ENCODE measurements at places on chromosomes 16 and 17.

GRCh38 chr17:15942207-15942833 lies 2.6 kb upstream of the ADORA2B start:
- DNase-seq, result no peak

DNA sequence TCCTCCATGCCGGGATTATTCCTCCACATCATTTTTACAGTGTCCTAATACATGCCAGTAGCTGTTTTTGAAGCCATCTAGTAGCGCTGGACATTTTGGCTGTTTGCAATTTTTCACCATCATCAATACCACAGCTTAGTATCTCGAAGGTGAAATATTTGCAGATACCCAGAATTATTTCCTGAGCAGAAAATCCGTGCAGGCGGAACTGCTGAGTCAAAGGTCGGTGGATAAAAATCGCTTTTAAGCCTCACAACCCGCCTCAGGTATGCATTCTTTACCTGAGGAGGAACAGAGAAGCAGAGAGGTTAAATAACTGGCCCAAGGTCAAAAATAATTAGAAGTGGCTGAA lies 584 bp upstream of the TNRC6A start:
- no peak for DNase-seq

GRCh38 chr16:23407436-23408127 lies 45.4 kb downstream of the COG7 start:
- no peak for DNase-seq

DNA sequence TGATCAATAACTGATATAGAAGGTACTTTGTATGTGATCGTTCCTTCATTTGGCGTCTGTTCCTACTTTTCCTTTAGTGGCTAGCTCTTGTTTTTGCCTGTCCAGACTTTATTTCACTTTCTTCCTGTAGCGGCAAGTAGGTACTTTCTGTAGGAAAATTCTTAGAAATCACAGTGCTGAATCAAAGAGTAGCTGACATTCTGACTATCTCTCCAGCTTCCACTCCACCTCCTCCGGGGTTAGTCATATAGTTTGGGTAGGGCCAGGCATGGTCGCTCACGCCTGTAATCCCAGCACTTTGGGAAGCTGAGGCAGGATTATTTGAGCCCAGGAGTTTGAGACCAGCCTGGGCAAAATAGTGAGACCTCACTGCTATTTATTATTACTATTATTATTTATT lies 29.9 kb upstream of the PAFAH1B1 start:
- no peak for DNase-seq

DNA sequence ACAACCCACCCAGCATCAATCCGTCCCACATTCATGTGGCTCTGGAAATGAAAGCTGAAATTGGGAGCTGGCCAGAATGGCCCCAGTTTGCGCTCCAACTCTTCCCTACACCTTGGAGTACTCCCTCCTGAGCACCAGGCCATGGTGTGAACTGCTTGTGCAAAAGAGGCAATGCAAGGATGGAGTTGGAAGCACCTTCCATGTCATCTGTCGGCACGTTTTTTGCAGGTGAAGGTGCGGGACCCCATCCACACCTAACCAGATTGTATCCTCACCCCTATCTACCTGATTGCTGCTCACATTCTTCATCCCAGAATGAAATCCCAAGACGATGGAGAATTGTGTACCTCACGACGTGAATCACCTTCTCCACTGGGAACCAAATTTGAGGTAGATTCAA lies 136.6 kb upstream of the WSB1 start:
- no peak for DNase-seq

DNA sequence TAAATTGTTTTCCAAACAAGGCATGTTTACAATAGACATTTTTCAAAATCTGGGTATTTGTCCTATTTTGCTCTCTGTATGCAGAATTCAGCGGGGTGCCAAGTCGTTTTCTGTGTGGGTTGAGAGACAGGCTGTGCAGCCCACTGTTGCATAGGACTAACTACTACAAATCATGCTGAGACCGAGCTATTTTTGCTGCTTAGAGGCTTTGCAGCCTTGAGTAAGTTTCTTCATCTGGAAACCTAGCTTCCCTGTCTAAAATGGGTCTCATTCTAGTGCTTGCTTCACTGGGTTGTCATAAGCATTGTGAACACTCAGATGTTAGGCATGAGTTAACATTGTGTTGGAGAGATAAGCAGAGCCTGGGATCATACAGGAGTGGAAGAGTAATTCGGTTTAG lies 1.3 kb downstream of the PRPSAP2 start:
- DNase-seq, result no peak

- DNase-seq, result no peak
Measured at GRCh38 chr17:83079766-83080578, 563 bp downstream of the METRNL start.

GRCh38 chr17:75755205-75755901 lies 9.6 kb downstream of the GALK1 start:
- DNase-seq, result no peak

GRCh38 chr17:37485938-37486570 lies 3.6 kb upstream of the DUSP14 start:
- no peak for DNase-seq

DNA sequence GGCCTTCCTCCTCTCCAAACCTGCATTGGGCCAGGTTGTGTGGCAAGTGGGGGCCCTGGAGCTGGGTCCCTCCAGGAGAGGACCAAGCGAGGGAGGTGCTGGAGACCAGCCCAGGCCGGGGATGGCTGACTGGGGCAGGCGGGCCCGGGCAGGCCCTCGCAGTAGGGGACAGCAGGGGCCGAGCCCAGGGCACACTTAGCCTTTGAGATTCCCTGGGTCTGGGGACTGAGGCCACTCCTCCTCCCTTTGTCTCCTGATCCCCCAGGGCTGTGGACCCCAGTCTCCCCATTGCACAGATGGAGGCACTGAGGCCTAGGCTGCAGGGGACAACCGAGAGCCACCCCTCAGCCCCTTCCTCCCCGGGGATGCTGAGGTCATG lies 5.2 kb downstream of the FOXJ1 start:
- no peak for DNase-seq

GRCh38 chr17:29159306-29159860 lies 20.8 kb downstream of the MYO18A start:
- DNase-seq, result no peak

- no peak for DNase-seq
Measured at GRCh38 chr17:72427761-72428109, 306.9 kb downstream of the SOX9 start.

GRCh38 chr16:81014672-81015071 lies 7.7 kb downstream of the CENPN start:
- DNase-seq, result no peak

DNA sequence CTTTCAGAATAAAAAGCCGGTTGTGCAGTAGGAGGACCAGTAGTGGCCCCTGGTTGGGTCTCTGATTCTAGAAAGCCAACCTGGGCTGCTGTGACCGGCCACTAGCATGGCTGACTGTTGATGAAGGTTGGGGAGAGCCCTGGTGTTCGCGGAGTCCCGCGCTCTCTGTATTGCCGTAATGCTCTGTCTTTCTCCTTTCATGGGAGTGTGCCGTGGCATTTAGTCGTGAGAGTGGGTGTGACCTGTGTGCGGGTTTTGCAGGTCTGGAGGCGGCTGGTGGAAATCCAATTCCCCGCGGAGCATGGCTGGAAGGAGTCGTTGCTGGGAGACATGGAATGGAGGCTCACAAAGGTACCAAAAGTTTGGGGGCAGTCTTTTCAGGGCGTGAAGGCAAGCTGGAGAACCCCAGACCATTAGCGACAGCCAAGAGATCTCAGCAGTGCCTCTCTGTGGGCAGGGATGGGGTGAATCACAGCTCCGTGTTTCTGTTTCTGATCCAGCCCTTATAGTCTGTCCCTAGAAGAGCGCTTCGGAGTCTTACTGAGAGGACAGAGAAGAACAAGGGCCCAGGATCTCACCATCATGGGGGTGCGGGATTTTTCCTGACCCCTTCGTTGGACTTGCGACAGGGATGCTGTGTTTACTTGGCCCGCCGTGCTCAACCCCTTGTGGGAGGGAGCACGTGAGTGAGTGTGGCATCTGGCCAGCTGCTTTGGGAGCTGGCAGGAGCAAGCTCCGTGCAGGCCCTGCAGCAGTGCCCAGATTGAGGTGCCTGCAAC lies 56.5 kb downstream of the RNF213 start:
- DNase-seq, result no peak

DNA sequence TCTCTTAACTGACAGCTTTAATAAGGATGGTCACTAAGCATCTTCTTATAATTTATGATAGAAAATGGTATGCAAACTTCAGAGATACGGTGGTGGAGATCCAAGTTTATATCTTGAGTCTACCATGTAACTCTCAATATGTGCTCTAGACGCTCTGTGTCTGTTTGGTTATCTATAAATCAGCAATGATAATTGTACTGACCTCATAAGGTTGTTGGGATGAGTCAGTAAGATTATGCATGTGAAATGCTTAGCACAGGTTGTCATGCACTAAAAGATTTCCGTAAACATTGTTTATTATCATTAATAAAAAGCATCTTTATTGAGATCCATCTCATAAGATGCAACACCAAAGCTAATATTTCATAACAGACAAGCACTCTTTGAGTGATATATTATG lies 1094.9 kb upstream of the EEF2KMT start:
- no peak for DNase-seq

GRCh38 chr16:11258553-11259492 lies 2.8 kb upstream of the SOCS1 start:
- DNase-seq, result no peak

DNA sequence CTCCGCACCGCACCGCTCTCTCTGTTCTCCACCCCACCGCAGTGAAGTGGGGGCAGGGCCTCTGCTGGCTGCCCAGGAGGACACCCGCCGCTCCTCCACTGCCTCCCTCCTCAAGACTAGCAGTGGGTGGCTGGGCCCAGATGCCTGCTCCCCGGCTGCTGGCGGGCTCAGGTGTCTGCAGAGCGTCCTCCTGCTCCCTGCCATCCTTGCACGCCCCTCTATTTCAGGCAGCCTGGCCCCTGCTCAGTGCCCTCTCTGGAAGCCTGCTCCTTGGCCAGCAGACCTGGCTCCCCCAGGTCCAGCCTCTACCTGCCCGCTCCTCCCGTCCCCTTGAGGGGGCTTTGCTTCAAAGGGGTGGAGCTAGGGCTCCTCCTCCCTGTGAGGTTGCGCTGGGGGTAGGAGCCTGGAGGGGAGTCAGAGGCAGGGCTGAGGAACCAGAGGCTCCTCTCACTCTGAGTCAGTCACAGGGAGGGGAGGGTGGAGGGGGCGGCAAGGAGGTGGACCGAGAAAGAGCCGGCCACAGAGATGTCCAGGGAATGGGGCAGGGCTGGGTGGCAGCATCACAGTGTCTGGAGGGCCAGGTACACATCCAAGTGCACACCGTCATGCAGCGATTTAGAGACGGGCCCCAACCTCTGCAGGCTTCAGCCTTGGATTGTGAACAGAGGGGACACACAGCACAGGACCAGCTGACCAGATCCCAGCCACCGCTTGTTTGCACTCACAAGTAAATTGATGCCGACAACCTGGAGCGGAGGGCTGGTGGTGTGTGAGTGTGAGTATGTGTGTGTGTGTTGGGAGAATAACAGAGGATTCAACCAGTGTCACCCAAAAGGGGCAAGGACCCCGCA lies 9.8 kb upstream of the TMEM92 start:
- DNase-seq, result no peak

DNA sequence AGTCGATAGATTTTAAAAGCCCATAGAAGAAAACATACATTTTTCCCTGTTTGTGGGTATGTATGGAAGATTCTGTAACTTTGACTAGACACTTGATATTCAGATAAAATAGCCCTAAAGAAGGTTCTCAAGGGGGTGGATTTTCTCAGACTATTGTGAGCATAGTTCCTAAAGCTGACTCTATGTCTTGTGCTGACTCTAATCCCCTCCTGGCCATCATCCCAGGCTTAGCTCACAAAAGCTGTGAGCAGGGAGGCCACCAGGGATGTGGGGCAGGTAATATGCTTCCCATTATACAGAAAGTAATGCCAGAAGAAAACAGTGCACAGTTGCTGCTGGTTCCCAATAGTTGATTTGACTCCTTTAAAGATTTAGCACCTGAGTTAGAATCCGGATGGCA lies 32.0 kb downstream of the CDH13 start:
- DNase-seq, result no peak

DNA sequence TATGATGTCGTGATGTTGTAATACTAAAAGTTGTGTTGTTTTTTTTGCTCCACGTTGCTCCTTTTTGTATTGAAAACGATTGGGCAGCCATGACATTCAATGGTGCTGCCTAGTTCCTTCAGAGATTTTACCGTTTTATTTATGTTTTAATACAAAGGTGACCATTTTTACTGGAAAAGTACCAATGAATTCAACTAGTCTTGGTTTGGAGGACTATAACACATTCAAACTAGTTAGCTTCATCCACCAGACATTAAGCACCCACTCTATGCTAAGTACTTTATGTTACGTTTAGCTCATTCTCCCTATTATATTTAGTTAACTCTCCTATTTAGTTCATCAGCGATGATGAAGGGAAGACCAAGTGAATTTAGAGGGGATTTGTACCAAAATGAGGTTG lies 116.6 kb upstream of the TBX2 start:
- no peak for DNase-seq

- no peak for DNase-seq
Measured at GRCh38 chr16:86834451-86835035, 256.2 kb downstream of the FOXL1 start.

DNA sequence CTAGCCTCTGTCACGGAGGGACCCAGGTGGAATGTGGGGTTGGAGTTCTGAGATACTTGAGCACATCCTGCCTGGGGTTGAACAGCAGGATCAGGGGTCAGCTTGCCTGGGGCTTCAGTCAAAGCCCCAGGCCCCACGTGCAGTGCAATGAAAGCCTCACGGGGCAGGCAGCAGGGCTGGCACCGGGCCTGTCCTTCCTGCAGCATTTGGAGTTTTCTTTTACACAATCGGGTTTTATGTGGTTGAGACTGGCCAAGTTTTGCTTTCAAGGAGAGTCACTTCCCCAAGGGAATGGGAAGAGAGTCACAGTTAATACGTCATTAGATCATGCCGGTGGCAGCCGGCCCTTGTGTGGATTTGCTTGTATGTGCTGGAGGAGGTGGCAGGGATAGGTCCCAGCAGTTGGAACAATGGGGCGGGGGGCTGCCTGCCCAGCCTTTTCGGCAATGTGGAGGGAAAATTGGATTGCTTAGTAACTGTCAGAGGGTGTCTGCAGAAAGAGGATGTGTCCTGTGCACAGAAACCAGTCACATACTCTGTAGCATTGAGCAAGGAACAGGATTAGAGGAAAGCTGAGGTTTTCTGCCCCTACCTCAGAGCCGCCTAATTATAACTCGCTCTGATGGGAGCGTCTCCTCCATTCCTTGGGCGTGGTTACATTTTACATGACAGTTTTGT lies 4.5 kb downstream of the RMI2 start:
- DNase-seq, result no peak

GRCh38 chr17:27585153-27585681 lies 45.8 kb upstream of the LGALS9 start:
- no peak for DNase-seq

- no peak for DNase-seq
Measured at GRCh38 chr17:60249290-60249826, 99.6 kb downstream of the CA4 start.

DNA sequence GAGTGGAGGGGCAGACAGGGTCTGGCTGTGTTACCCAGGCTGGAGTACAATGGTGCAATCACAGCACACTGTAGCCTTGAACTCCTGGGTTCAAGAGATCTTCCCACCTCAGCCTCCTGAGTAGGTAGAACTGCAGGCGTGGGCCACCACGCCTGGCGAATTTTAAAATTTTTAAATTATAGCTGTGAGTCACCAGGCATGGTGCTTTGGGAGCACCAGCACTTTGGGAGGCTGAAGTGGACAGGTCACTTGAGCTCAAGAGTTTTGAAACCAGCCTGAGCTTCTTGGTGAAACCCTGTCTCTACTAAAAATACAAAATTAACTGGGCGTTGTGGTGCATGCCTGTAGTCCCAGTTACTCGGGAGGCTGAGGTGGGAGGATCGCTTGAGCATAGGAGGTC lies 114.0 kb downstream of the CHD9 start:
- DNase-seq, result no peak

Measured in COR-L47 (cell line).